ENCODE measurements at places on chromosomes 12 and 14.

DNA sequence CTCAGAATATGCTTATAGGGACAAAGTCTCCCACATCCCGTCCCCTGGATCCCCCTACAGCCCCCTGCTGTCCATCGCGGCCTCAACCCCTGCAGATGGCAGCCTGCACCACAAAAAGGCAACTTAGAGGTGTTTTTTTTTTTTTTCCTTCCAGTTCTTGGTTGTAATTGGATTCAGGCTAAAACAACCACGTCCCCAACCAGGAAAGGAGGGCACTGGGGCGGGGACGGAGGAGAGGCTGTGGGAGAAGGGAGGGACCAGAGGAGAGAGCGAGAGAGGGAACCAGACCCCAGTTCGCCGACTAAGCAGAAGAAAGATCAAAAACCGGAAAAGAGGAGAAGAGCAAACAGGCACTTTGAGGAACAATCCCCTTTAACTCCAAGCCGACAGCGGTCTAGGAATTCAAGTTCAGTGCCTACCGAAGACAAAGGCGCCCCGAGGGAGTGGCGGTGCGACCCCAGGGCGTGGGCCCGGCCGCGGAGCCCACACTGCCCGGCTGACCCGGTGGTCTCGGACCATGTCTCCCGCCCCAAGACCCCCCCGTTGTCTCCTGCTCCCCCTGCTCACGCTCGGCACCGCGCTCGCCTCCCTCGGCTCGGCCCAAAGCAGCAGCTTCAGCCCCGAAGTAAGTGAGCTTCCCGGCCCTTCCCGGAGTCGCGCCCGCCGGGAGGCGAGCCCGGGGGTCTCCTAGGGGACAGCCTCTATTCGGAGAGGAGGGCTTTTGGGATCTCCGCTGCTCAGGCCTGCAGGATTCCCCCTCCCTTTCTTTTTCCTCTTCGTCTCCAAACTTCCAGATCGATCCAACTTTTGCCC, at the start of gene MMP14:
Gene MMP14 (plus strand): TSS at position 285 of the 813 bp plus-strand sequence. CDS start 233 bp downstream, at position 518.
- DNase-seq = peak; percentile 81

- no peak for DNase-seq
These were observed 5.1 kb downstream of the MBIP start for GRCh38 chr14:36315159-36315853.

GRCh38 chr12:69712826-69713225, 13.7 kb upstream of the BEST3 start:
- DNase-seq = no peak

- no peak for DNase-seq
These were observed 101.7 kb upstream of the ATF7IP start for GRCh38 chr12:14263742-14264141.

DNA sequence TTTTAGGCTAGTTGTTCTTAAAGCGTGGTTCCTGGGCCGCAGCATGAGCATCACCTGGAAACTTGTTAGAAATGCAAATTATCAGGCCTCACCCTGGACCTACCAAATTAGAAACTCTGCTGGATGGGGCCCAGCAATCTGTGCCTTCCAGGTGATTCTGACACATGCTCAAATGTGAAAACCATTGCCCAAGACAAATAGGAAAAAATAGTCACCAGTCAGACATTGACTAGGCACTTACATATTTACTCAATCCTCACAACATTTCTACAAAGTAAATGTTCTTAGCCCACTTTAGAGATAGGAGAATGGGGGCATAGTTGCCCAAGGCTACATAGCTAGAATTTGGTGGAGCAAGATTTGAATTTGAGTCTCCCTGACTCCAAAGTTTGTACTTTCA, 3.3 kb downstream of the CELA1 start:
- DNase-seq = no peak

DNA sequence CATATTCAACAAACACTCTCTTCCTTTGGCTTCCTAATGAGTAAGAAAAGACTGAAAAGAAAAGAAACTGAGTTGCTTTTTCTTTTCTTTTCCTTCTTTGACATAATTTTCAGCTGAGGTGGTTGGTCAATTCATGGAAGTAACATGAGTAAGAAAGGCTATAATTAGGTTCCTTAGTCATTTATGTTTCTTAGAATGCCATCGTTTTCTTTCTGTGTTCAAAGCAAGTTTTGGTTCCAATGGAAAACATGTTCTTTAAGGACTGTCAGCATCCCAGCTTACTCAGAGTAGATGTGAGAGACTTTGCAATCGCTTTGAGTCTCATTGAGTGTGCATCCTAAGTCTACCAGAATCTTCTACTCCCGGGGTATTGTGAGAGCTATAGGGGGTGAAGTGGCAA, 882.4 kb downstream of the DIO2 start:
- DNase-seq = no peak

Data from BJ (cell line).